NCI-H526 treated with DMSO at 0.1 percent for 48 hours (cell line): ENCODE measurements at places on chromosomes 16 and 17.

DNA sequence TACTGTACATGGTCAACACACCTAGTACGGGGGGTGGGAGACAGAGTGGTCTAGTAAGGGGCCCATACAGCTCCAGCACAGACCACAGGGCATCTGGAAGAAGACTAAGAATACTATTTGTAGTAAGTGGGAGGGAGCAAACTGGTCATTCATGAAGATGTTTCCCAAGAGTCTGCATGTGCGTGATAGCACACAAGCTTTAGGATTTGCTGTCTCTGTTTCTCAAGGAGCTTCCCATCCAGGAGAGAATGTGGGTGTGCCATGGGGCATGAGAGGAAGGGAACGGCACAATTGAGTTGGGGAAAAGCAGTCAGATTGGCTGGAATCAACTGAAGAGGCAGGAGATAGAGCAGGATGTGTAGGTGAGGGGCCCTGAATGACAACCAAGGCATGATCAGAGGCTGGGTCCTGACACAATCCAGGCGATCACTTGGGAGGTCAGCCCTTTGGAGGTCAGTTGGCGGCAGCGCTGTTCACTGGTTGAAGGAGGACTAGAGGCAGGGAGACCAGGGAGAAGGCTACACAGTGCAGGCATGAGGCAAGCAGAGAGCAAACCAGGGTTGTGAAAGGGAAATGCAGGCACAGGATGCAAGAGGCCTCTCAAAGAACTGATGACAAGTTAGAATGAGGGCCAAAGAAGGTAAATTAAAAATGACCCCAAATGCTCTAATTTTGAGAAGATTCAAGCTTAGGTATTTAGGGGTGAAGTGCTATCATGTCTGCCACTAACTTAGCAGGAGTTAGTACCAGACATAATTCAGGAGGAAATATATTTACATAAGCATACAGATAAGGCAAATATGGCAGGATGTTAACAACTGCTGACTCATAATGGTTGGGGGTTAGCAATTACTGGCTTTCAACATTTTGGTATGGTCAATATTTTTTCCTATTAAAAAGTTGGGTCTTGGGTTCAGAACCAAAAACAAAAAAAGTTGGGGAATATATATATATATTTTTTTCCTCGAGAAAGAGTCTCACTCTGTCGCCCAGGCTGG, 10.3 kb downstream of the UBE2O start:
- peak; percentile 20 for DNase-seq

GRCh38 chr16:80459331-80459777, 81.4 kb upstream of the DYNLRB2 start:
- no peak for DNase-seq

DNA sequence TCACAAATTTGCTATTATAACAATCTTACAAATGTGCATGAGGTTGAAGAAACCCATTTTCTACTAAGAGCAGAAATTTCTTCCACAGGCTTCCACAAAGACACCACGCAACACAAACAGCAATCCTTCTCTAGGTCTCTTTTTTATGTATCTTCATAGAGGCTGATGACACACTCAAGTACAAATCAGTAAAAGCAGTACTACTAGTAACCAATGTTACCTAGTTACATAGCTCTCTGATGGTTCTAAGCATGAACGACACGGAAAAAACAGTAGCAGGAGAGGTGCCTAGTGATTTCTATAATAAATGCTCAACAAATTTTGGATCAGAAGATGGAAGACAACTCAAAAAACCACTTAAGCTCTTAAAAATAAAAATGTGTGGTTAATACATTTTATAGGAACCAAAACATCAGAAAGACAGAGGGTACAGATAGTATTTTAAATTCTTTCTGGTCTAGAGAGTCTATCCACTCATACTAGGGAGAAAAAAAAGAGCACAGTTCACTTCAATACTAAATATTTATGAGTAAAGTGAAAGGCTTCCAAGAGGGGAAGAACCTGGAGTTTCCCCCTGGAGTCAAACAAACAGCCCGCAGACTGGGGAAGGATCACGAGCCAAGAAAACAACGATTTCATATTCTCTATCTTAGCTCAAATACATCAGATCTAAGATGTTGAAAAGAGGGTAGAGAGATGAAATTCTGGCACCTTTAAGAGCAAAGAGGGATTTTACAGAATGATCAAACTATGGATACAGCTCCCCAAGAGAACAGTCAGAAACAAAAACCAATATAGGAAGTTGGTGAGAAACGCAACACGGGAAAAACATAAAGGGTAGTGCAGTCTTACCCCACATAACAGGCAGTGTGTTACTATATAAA, 40.2 kb downstream of the SMG6 start:
- no peak for DNase-seq

DNA sequence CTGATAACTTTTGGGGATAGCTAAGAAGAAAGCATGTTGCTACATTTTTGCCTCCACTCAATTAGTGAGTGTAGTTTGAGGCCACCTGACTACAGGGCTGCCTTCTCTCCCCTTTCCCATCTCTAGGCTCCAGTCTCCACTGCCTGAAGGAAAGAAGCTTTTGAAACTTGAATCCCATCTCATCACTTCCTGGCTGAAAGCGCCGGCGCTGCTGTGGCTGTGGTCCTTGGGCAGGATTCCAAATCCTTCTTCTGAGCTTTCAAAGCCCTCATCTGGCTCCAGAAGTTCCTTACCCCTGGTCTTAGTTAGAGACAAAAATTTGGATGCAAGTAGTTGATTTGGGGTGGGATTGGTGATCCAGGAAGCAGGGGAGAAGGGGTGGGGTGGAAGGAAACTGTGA, 119.4 kb downstream of the FOXL1 start:
- no peak for DNase-seq
